T-helper 2 cell (primary cell): ENCODE measurements at places on chromosomes 3 and 15.

DNA sequence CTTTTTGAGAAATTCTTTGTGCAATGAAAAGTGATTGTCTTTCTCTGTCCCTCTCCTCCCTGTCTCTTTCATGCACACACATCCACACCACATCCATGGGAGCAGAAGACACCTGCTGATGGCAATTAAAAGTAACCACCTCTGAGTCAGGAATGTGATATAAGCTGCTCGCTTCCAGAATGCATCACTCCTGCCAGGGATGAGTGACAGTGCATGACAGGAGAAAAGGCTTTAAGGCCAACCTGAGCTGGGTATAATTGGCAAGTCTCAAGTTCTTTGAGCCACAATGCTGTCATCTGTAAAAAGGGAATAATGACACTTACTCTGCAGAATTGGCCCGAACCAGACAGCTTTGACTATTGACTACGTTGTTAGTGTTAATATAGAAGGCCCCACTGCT lies 59.6 kb downstream of the UBP1 start:
- no peak for DNase-seq

- peak; percentile 14 for DNase-seq
Observed at GRCh38 chr3:143825513-143825912, 22.8 kb downstream of the SLC9A9 start.

GRCh38 chr3:55688154-55688553 lies 201.0 kb upstream of the WNT5A start:
- no peak for DNase-seq

- no peak for DNase-seq
Observed at GRCh38 chr3:149009732-149010131, 18.4 kb downstream of the GYG1 start.

DNA sequence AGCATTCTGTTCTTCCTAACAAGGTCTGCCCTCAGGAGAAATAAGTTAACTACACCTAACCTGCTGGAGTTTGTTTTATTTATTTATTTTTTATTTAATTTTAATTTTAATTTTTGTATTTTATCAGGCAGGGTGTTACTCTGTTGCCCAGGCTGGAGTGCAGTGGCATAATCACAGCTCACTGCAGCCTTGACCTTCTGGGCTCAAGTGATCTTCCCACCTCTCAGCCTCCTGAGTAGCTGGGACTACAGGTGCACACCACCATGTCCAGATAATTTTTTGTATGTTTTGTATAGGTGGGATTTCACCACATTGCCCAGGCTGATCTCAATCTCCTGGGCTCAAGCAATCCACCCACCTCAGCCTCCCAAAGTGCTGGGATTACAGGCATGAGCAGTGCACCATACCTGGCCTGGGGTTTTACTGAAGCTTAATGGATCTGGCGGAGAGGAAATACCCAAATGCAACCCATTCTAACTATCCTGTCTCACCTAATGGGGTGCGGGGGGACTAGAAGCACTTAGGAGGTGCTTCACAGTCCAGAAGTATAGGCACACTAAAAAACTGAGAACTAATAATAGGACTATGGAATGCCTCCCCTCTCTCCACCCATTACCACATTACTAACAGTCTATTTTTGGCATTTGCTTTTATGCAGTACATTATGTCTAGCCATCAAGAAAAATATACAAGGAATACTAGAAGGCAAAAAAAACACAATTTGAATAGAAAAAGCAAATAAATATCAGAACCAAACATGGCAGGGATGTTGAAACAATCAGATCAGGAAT lies 61.4 kb downstream of the TTBK2 start:
- DNase-seq: no peak

DNA sequence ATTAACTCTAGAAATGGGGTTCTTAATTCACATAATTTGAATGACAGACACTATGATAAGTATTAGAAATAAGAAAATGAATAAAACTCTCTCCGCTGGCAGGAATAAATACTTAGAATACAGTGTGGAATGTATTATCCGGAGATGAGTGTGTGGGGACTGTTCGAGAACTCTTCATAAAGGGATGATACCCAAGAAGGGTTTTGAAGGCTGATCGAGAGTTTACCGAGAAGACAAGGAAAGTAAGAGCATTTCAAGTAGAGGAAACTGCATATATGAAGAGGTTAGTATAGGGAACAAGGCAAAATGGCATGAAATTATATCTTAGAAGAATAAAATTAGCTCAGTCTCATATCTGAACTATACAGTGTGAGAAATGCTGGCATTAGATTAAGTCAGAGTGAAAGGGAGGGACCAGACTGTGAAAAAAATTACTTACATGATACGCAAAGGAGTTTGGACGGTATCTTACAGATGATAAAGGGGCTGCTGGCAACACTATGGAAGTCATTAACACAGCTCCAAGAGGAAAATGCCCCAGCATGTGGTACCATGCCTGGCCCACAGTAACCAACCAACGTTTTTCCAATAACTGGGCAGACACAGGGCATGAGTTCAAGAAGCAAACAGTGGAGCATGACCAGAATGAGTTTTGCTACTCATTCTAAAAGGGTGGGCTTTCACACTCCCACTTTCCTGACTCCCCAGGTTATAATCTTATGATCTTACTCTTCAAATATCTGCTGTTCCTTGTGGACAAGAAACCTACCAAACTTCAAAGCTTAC lies 6.5 kb downstream of the DCBLD2 start:
- no peak for DNase-seq

DNA sequence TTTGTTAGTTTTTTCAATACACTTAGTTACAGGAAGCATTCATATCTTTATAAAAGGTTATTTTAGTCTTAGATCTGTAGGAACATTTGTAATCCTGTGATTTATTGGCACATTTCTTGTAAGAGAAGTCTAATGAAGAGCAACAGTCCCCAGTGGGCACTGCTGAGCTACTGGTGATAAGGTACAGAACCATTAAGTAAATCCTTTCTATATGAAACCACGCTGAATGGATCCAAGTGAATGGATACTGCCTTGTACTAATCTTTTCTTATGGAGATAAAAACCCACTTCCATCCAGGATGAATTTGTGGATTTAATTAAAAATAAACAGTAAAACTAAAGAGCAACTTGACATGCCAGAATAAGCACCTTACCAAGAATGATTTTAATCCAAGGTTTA lies 64.0 kb downstream of the SHQ1 start:
- no peak for DNase-seq

DNA sequence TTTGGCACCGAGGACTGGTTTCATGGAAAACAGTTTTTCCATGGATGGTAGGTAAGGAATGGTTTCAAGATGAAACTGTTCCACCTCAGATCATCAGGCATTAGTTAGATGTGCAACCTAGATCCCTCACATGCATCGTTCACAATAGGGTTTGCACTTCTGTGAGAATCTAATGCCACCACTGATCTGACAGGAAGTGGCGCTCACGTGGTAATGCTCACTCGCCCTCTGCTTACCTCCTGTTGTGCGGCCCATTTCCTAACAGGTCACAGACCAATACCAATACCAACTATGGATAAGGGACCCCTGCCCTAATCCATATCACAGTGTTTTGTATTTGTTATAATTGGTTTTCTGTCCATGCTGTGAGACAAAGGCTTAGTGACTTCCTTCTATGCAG lies 58.9 kb downstream of the SLMAP start:
- no peak for DNase-seq

GRCh38 chr15:89999676-90000185 lies 1.4 kb upstream of the ZNF710 start:
- no peak for DNase-seq

DNA sequence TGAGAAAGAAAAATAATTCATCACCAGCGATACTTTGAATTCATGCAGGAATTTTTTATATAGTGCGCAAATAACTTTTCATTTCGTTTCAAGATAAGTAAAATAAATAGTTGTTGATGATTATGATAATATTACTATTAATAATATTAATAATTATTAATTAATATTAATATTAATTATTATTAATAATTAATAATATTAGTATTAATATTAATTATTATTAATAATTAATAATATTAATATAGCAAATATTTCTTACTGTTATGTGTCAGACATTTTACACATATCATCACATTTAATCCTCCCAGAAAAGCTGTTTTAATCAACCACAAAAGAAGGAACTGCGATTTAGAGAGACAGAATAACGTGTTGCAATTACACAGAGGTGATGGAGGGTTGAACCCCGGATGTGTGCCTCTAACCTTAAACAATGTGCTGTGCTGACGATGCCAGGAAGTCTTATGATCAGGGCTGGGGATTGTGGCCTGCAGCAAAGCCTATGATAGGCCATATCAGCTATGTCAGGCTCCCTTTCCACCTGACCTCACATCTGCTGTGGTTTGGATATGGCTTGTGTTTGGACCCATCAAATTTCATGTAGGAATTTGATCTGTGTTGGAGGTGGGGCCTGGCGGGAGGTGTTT lies 263.5 kb upstream of the NR2F2 start:
- DNase-seq: no peak

GRCh38 chr15:68610825-68611224 lies 32.0 kb downstream of the CORO2B start:
- DNase-seq: no peak

DNA sequence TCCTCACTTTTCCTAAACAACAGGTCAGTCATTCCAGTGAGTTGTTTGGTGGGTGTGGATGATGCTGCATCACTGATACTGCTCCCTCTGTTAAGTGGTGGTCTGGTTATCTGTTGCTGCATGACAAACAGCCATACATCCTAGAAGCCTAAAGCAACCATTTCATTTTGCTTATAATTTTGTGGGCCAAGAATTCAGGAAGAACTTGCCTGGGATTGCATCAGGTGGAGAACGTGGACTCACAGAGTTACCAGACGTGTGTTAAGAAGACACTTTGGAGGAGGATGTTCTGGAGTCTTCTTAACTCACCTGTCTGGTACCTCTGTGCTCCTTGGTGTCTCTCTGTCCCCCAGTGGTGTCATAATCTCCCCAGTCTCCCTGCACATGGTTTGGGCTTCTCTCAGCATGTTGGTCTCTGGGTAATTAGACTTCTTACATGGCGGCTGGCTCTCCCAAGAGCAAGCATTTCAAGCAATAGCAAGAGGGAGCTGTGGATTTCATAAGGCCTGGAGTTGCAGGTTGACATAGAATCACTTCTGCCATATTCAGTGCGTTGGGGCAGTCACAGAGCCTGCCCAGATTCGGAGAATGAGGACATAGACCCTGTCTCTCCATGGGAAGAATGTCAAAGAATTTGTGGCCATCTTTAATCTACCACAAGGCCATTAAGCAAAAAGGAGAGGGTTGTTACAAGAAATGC lies 20.1 kb downstream of the USP3 start:
- no peak for DNase-seq

DNA sequence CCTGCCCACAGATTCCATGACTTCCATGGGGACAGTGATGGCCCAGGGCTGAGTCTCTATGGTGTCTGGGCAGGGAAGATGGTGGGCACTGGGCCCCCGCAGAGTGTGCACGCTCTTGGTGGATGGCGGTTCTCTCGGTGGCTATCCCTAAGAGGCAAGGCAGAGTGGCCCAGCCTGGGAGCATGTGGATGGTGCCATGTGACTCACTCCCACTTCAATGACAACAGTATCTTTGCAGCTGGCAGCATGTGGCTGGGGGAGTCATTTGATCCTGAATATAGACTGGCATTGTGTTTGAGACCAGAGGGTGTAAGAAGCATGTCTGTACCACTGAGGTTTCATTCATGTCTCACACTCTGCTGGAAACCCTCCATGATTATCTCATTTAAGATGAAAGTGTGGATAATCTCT lies 101.2 kb downstream of the CORO2B start:
- DNase-seq: no peak

GRCh38 chr15:80317389-80318182 lies 65.6 kb upstream of the CTXND1 start:
- no peak for DNase-seq
